Heart right ventricle (tissue), 16 donors: ENCODE measurements at places on chromosomes 7 and 10. TPM values are rescaled to one million over a fixed set of nuclear protein-coding genes. Genes with fewer than 3 reads are reported as not detected.

- DNase-seq = no peak
These were observed 533.2 kb downstream of the REEP3 start for GRCh38 chr10:64054392-64054791.

DNA sequence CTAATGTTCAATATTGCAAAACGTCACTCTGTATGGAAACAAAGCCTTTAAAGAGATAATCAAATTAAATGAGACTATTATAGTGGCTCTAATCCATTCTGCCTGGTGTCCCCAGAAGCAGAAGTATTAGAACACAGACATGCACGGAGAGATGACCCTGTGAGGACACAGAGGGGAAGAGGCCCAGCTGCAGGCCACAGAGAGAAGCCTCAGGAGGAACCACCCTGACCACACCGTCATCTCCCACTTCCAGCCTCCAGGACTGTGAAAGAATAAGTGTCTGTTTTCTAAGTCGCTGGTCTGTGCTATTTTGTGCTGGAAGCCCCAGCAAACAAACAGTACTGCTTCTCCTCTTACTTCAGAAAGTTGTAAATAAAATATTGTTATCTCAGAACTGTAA, 283.5 kb upstream of the ADARB2 start:
- DNase-seq = no peak

GRCh38 chr10:106816318-106817085, 348.0 kb downstream of the SORCS1 start:
- no peak for DNase-seq

Gene CFAP43
- 0.15 TPM for total RNA-seq

DNA sequence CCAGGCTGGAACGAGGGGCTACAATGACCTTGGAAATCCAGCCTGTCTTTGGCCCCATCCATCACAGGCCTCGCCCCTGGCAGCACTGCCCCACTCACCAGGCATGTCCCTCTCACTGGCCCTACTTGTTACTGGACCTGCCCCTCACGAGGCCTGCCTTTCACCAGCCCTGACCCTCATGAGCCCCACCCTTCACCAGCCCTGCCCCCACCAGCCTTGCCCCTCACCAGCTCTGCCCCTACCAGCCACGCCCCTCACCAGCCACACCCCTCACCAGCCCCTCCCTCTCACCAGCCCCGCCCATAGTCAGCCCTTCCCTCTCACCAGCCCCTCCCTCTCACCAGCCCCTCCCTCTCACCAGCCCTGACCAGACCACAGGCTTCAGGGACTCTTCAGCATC, 57.8 kb downstream of the COL26A1 start:
- DNase-seq = no peak

- DNase-seq = no peak
These were observed 392.2 kb upstream of the GALNT17 start for GRCh38 chr7:70739646-70740210.

DNA sequence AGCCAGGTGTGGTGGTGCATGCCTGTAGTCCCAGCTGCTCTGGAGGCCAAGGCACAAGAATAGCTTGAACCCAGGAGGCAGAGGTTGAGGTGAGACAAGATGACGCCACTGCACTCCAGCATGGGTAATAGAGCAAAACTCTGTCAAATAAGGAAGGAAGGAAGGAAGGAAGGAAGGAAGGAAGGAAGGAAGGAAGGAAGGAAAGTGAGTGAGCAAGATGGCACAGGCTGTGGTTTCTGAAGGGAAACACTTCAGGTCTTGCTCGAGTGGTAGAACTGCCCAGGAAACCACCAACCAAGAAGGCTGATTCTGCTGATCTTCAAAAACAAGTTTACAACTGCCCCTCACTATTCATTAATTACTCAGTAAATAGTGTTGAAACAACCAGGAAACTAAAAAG, 45.2 kb downstream of the EZH2 start:
- no peak for DNase-seq

- no peak for DNase-seq
These were observed 46.3 kb downstream of the SPAG6 start for GRCh38 chr10:22391600-22391999.

DNA sequence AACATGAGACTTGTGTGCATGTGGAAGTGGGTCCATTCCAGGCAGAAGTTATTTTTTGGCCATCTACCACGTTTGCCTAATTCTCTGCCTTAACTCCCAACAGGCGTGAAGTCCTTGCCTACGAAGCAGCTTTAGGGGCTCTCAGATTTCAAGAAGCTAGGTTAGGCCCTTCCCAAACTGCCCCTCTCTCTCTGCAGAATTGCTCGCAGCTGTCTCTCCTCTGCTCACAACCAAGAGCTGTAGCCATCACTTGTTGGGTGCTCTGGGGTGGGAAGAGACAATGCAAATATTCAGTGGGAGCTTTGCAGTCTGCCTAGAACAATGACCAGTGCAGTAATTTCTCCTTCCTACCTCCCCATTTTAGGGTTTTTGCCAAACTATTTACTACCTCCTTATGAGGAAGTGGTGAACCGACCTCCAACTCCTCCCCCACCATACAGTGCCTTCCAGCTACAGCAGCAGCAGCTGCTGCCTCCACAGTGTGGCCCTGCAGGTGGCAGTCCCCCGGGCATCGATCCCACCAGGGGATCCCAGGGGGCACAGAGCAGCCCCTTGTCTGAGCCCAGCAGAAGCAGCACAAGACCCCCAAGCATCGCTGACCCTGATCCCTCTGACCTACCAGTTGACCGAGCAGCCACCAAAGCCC, 24.9 kb downstream of the CYP17A1 start:
- DNase-seq = no peak

DNA sequence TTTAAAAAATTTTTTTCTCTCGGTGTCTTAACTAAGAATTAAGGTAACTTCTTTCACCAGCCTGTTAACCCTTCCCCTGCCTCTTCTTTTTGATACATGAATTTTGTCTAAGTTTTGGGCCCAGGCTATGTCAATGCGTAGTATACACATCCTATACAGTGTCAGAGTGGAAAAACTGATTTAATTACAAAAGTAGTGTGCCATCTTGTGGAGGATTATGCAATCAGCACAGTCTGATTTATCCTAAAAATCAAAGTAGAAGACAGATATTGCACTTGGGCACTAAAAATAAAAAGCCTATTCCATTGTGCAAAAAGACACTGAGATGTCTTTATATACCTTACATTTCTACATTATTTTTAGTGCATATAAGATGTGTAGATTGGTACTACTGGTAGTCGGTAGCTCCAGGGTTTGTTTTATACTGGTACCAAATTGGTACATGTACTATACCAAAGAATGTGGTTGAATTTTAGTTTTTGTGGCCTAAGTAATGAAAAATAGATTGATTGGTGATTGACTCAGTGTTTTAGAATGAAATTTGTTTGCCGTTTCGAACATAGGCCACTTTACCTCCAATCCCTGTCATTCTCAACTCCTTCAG, 96.6 kb downstream of the MKLN1 start:
- DNase-seq = no peak

GRCh38 chr10:102963756-102964025, 45.6 kb downstream of the CNNM2 start:
- DNase-seq = no peak

DNA sequence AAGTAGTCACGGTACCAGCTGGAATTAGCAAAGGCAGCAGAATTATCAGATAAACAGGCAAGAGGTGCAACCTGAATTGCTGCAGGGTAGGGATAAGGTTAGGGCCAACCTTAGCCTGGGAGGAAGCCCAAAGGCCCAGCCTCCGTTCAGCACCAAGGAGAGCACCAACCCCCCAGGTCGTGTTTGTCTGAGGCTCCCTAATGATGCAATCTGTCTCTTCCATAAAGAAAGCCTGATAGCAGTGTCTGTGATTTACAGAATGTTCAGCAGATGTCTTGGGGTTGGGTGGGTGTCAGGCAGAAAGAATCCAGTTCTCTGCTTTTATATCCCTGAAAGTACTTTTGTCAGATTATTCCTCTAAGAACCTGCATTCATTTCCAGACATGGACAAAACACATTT, 328.4 kb upstream of the AOAH start:
- peak; percentile 14 for DNase-seq

DNA sequence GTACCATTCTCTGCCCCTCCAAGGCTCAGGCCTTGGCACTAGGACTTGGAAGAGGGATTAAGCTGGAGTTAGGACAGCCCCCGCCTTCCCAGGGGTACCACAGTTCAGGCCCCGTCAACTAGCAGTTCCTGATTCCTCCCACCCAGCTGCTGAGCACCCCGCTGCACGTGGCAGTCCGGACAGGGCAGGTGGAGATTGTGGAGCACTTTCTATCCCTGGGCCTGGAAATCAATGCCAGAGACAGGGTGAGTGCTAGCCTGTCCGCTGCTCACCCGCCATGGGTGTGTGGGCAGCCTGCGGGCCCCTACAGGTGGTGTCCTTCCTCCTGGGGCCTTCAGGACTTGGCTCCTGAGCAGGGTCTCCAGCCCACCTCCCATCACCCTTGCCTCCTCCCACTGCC, 2.0 kb upstream of the HOGA1 start:
- DNase-seq = no peak

Gene CALY
- not detected for total RNA-seq

DNA sequence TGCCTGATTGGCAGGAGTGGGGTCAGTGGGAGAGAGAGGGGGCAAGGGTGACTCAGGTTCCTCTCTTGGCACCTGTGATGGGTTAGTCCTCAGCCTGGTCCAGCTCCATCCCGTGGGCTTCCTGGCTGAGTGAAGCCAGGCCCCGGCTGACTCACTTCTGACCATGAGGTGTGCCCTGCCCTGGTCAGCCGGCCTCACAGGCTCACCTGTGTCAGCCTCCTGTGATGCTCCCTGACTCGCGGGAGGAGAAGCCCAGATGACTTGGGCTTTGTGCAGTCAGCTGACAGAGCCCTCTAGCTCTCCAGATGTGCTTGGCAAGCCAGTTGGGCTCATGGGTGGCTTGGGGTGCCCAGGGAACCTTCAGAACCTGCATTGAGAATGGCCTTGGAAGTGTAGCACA, 16.0 kb upstream of the PPIF start:
- DNase-seq = no peak

DNA sequence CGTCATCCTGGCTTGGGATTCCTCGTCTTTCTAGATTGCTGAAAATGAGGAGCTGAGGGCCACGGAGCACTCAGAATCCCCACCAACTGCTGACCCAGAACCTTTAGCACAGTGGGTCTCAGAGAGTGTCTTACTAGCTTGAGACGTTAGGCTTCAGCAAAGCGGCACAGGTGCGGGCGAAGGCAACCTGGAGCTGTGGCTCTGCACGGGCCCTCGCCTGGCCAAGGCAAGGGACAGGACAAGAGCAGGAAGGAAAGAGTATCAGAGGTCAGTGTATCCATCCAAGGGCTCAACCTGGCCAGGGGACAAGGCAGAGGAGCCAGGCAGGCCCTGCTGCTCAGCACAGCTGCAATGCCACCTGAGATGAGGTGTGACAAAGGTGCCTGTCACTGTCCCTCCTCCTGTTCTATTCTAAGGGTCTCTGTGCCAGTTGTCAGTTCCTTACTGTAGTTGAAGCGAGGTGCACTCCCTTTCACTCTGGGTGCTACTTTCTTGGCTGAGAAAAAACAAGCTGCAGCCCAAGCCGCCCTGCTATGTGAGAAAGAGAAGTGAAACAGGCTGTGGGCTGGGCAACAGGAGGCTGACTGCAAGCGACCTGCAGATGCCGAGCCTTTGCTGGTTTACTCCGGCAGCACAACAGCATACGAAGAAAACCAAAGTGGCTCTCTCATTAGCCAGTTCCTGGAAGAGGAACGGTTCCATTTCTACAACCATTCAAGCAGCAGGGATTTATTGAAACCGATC, 33.3 kb upstream of the KDM7A start:
- peak; percentile 22 for DNase-seq

Gene GIMAP7
- 19.5 TPM for total RNA-seq

GRCh38 chr10:129445436-129446182, 21.4 kb upstream of the MGMT start:
- DNase-seq = no peak

- DNase-seq = no peak
These were observed 97.3 kb upstream of the IKZF1 start for GRCh38 chr7:50207251-50207564.

Gene ERVW-1
- total RNA-seq = not detected

- DNase-seq = no peak
These were observed 177.1 kb downstream of the POU6F2 start for GRCh38 chr7:39154815-39155214.

GRCh38 chr10:118908557-118909256, 120.8 kb upstream of the NANOS1 start:
- no peak for DNase-seq

- no peak for DNase-seq
These were observed 213.7 kb downstream of the GLI3 start for GRCh38 chr7:42023262-42023661.

- DNase-seq = no peak
These were observed 134.4 kb downstream of the ZMIZ1 start for GRCh38 chr10:79203014-79203644.

GRCh38 chr7:123714296-123715080, 34.3 kb downstream of the WASL start:
- DNase-seq = no peak

GRCh38 chr10:4068629-4069028, 283.6 kb upstream of the KLF6 start:
- no peak for DNase-seq

- DNase-seq = no peak
These were observed 114.0 kb upstream of the CNTNAP2 start for GRCh38 chr7:146002431-146003078.

Gene C7orf25
- 4.4 TPM for total RNA-seq

Gene CDHR3
- total RNA-seq = 1.2 TPM

Gene SLC13A4
- 0.54 TPM for total RNA-seq

- DNase-seq = no peak
These were observed 159.8 kb downstream of the WDR37 start for GRCh38 chr10:1215862-1216573.

- no peak for DNase-seq
These were observed 132.6 kb downstream of the DNAJB6 start for GRCh38 chr7:157469181-157470016.

GRCh38 chr7:50037086-50037485, 56.0 kb downstream of the ZPBP start:
- DNase-seq = no peak

Gene SPDYE6
- total RNA-seq = not detected

Gene CTBP2
- total RNA-seq = 28.0 TPM

Gene TES
- 17.0 TPM for total RNA-seq

DNA sequence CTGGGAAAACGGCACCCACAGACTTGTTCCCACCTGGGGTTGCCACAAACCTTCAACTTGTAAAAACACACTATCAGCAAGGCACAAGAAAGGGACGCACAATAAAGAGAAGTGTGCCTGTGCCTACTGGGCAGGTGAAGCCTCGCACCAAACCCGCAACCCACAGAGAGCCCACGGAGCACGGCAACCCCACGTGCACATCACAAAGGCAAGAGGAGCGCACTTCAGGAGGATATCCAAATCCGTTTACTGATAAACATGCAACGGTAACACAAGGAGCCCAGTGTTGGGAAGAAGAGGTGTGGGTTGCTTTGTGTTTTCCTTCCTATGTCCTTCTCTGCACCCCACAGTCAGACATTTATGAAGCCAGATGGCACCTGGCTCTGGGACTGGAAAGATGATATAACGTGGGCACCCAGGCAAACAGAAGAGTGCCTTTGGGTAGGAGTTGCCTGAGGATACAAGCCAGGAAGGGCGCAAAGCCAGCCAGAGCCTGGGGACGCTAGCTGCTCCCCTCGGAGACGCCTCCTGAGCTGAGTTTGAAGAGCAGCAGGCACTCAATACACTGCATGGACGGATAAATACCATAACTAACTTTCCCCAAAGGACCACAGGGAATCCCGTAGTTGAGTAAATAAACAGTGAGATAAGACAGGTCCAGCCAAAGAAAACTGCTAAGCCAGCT, 41.6 kb downstream of the TCERG1L start:
- no peak for DNase-seq

Gene MAGI2
- 4.3 TPM for total RNA-seq

GRCh38 chr7:76234282-76234584, 32.5 kb downstream of the SRRM3 start:
- DNase-seq = no peak
